ENCODE measurements at places on chromosomes 11 and 22.

DNA sequence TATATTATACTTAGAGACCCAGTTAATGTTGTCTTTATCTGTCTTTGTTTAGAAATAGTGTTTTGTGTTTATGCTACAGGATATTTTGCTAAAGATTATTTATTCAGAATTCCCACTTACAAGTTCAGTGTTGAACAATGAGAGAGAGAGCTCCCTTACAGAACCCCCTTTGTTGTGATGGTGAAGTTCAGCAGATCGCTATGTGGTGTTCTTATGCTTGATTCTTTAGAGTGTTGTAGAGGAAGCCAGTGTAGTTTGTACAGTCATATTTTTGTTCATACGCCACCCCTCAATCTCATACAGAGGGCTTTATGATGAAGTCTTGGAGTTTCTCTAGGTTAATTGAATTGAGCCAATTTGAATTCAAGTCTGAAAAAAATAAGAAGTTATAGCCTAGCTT, 150.2 kb downstream of the TMEM135 start:
- DNase-seq = no peak

- DNase-seq = no peak
These were observed 65.8 kb downstream of the SLC22A12 start for GRCh38 chr11:64656862-64657261.

- no peak for DNase-seq
These were observed 881.3 kb downstream of the KCNA4 start for GRCh38 chr11:29135504-29135903.

DNA sequence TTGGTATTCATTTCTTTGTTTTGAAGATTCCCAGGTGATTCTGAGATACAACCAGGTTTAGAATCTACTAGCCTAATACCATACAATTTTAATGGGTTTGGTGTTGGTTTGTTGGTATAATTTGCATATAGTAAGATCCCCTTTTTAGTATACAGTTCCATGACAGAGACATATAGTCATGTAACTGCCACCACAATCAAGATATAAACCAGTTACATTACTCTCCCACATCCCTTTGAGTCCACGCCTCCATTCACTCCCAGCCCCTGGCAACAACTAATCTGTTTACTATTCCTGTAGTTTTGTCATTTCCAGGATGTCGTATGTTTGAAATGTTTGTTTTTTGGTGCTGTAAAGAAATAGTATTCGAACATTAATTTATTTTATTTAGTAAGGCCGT, 4.3 kb downstream of the ASRGL1 start:
- no peak for DNase-seq

GRCh38 chr22:32556159-32556558, 81.5 kb downstream of the FBXO7 start:
- DNase-seq = no peak

GRCh38 chr11:16981651-16982194, 32.5 kb downstream of the PLEKHA7 start:
- DNase-seq = no peak

GRCh38 chr11:99739464-99740089, 718.8 kb downstream of the CNTN5 start:
- no peak for DNase-seq

DNA sequence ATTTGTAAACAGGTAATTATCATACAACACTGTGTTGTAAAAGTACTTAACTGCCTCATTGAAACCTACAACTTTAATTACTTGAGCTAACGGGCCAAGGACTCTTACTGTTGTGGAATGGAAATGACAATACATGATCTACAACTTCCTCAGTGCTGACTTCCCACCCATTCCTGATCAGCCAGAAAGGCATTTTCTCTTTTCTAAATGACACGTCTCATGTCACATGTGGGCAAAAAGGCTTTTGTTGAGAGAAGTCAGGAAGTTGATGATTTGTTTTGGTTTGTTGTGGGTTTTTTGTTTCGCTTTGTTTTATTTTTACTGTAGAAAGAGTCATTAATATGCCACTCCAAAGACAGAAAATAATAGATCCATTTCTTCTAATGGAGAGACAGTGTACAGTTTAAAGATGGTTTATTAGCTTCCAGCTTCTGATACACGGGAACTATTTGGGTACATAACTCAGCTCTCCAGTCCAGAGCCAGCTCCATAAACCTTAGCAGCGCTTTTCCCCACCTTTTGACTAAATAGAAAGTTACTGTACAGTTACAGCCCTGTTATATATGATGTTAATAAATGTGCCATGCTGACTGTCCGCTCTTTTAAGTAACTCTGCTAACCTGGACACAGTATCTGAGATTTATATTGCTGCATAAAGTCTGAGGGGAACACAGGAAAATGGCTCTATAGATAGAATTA, 509.4 kb upstream of the API5 start:
- DNase-seq = no peak

DNA sequence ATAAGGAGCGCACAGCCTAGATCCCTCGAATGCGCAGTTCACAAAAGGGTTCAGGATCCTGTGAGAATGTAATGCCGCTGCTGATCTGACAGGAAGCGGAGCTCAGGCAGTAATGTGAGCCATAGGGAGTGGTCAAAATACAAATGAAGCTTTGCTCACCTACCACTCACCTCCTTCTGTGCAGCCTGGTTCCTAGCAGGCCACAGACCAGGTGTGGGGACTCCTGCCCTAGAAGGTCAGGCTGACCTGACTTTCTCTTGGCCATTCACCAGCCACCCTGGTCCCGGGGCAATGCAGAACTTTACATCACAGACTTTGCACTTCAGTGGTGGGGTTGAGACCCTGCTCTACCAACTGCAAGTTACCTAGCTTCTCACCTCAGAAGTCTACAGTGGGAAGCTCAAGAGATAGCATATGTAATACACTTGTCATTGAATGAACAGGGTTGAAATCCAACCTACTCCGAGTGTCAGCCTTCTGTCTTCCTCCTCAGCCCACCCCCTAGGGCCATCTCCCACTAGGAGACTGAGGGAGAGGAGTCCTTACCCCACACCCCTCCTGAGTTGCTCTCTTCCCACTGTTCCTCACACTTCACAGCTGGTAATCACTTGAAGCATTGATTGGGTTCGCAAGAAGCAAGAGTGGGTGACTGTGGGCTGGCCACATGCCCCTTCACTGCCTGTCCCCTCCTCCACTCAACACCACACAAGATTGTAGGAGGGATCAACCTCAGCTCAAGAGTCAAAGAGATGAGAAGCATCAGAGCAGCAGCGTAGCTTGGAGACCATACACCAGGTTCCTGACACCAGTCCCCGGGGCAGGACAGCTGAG, 2.0 kb upstream of the KCNJ1 start:
- DNase-seq = no peak

DNA sequence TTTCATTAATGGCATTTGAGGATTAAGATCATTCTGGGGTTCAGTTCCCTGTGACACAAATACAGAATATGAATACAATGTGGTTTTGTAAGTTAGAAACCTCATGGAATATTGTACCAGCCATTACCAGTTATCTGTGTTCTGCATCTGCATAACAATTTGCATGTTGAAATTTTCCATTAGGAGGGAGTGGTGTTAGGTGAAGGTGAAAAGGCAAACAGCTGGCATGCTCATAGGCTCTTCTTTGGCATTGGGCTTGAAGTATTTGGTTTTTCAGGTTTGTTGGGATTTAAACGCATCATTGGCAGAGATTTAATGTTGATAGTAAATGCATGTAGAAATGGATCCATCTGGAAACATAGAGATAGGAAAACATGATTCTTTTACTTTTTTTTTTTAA, 18.6 kb downstream of the RTN3 start:
- DNase-seq = no peak

DNA sequence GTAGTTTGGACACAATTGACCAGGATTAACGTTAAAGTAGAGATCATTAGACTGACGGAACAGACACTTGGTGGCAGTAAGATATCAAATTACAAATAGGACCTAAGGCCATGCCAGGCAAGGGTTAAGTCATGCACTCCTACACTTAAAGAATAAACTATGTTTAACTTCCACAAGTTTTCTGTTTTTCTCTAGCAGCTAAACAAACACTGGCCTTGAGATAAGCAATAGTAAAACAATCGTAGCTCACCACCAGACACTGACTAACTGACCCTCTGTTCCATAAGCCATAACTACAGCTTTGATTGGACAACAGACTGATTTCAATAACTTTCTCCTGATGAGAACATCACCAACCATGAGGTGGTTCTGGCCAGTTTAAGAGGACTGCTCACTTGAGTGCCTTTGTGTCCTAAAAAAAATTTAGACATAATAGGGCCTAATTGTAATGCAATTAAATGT, 2.0 kb upstream of the CEP126 start:
- no peak for DNase-seq

DNA sequence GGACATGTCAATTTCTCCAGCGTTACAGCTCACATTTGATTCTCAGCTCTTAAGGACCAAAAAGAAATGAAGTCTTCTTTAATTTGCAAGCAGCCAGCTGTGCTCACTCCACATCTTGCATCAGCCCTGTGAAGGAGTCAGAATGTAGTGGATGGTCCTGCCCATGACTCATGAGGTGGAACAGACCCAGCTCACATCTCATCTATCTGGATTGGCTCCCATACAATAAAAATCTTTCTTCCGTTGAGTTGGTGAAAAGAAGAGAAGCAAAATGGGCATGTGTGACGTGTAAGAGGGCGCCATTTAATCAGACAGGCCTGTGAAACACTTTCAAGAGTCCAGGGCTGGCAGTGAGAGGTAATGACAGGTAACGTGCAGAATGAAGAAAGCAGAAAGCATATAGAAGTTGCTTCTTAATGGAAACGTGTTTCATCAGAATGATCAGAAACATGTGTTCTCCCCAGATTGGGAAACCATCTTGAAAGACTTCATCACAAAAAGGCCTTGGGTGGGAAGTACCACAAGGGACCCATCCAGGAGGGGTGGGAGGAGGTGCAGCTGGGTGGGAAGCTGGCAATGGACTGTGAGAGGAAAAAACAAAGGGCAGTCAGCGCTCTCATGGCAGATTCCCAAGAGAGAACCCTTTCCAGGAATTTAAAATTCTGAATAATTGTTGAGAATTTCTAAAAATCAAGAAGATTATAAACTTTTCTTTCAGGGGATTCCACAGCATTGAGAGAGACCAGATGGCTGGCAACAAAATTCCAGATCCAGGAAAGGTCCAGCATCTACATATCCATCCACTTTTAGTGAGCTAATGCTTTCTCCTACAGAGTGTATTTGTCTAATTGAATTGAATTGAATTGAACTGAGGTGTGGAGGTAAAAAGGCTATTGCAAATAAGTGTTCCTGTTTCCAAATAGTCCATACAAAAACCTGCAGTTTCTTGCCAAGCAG, 57.0 kb downstream of the ETS1 start:
- DNase-seq = peak; percentile 43

- no peak for DNase-seq
These were observed 25.4 kb downstream of the FXYD6 start for GRCh38 chr11:117851106-117851505.

DNA sequence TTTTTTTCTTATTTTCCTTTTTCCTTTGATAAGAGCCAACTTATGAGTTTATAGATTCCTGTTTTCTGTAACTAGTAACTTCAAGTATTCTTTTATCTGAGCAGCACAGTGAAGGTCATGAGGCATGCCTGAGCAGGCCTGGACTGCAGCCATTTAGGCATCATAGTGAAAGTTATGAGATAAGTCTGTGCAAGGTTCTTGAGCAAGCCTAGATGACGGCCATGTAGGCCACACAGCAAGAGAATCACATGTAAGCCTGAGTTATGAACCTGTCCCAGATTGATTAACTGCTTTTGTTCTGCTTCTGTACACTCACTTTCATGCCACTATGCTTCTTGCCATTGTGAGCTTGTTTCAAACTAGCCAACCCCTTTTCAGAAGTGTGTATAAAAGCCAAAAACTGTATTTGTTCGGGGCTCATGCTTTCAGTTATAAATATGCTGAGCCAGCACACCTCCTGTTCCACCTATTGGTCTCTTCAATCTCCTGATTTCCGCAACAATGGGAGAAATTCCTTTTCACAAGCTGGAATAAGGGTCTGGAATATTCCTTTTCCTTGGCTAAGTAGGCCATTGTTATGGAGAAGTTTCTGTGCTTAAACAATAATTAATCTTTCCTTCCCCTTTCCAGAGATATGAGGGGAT, 745.7 kb downstream of the FAM181B start:
- DNase-seq = no peak

- DNase-seq = no peak
These were observed 15.0 kb downstream of the TEAD1 start for GRCh38 chr11:12689029-12689755.

- DNase-seq = no peak
These were observed 116.1 kb downstream of the CYP2R1 start for GRCh38 chr11:14775897-14776296.

- no peak for DNase-seq
These were observed 65.3 kb downstream of the ARFGAP2 start for GRCh38 chr11:47111318-47111804.

DNA sequence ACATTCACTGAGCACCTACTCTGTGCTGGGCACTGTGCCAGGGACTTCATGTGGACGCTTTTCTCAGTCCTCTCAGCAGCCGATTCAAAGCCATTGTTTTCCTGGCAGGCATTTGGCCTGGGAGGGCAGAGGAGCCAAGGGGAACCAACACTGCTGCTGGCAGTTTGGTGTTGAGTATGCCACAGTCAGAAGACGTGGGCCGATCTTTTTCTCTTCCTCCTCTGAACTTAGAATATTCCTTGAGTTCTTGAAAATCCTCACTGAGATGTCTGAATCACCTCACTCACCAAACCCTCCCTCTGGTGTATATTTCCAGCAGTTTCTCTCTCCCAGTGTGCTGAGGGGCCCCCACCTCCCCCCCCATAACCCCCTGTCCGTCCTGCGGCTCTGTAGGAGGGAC, 114.5 kb upstream of the CRYBB3 start:
- no peak for DNase-seq

GRCh38 chr11:1481861-1482441, 4.6 kb downstream of the MOB2 start:
- DNase-seq = peak; percentile 22

DNA sequence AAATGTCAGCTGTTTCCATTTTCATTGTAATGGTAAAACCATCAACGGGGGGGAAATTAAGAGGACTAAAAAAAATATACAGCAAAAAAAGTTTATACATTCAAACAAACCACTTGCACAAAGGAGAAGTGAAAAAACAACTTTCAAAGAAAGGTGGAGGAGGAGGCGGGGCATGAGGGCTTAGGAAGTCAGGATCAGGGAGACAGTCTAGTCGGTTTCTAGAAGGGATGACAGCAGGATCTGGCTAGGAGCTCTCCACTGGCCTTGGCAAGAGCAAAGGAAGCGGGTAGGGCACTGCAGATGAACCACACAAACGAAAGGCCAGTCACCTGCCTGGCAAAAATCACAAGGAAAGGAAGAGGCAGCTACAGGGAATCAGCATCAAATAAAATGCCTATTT, 31.0 kb downstream of the NAP1L4 start:
- no peak for DNase-seq

DNA sequence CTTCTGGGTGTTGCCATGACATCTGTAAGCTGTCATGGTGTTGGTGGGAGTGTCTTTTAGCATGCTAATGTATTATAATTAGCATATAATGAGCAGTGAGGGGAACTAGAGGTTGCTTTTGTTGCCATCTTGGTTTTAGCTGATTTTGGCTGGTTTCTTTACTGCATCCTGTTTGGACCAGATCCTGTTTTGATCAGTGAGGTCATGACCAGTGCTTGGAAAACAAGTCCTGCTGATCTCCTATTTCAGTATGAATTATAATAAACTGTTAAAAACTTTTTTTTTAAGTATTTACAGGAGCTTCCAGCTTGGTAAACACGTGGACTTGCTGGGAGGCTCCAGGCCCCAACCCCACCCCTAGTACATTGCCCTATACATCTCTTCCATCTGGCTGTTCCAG, 30.5 kb upstream of the P4HA3 start:
- no peak for DNase-seq

Measured in left colon (tissue), 2 donors.